ENCODE measurements at places on chromosomes 1 and 21.

GRCh38 chr1:208835097-208835463, 590.9 kb upstream of the PLXNA2 start:
- no peak for DNase-seq

DNA sequence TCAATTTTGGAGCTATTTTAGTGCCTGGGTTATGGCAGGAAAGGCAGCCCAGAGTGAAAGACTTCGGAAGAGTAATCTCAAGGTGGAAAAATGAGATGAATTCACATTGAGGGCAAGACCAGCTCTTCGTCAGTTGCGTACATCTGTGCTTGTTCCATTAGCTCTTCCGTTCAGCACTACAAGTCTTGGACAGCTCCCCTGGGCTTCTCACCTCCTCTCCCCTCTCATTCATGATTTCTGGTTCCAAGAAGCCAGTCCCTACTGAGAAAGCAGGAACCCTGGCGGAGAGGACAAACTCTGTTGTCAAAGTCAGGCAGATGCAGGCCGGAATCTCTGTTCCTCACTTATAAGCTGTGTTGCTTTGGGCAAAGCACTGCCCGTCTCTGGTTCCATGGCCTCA, 76.5 kb downstream of the ACTL8 start:
- DNase-seq = no peak

GRCh38 chr1:28326515-28326914, 2.3 kb upstream of the MED18 start:
- DNase-seq = no peak

DNA sequence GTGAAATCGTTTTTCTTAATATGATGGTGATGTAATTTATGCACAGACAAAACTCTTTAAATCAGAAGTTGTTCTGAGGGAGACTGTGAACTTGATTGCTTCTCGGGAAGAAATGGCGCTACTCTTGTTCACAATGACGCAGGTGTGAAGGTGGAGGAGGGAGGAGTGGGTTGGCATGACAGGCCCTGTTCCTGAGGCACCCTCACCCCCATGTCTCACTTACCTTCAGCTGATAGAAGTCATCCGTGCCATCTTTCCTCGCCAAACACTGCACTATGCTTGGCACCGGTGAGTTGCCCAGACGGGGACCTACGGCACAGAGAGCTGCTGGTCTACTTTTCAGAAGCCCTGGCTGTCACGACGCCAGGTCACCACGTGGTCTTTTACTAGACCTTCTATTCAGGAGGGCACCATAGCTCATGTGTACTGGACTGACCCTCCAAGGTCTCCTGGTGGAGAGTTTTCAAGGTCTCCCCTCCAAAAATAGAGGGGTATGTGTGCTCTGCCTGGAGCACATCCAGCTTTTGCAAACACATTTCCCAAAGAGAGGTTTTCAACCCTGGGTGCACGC, 27.1 kb downstream of the STK40 start:
- DNase-seq = no peak

- DNase-seq = no peak
Observed at GRCh38 chr21:44058981-44059380, 46.9 kb downstream of the TRAPPC10 start.

DNA sequence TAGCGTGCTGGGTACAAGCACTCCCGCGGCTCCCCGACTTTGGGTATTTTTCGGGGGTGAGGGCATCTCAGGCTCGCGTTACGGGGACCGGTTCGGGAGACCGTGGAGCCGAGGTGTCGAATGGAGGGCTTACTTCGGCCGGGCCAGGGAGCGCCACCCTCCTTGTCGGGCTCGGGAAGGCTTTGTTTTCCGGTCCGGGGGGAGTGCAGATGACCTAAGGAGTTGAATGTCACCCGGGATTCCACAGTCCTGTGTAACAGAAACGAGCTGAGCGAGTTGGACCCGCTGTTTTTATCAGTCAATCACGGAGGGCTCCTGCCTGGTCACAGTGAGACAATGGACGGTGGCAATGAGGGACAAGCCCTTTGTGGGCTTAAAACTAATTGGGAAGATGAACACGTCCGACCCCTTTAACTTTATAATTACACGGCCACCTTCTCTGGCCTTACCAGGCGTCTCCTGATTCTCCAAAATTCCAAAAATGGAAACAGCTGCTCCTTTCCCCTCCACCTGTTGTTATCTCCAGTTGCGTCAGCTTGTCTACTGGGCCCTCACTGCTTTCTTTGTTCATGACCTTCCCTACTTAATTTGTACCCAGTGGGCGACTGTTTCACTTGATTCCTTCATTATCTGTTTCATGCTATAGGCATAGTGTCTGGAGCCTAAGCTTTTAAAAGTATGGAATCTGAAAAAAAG, 929 bp upstream of the TRIM45 start:
- no peak for DNase-seq

DNA sequence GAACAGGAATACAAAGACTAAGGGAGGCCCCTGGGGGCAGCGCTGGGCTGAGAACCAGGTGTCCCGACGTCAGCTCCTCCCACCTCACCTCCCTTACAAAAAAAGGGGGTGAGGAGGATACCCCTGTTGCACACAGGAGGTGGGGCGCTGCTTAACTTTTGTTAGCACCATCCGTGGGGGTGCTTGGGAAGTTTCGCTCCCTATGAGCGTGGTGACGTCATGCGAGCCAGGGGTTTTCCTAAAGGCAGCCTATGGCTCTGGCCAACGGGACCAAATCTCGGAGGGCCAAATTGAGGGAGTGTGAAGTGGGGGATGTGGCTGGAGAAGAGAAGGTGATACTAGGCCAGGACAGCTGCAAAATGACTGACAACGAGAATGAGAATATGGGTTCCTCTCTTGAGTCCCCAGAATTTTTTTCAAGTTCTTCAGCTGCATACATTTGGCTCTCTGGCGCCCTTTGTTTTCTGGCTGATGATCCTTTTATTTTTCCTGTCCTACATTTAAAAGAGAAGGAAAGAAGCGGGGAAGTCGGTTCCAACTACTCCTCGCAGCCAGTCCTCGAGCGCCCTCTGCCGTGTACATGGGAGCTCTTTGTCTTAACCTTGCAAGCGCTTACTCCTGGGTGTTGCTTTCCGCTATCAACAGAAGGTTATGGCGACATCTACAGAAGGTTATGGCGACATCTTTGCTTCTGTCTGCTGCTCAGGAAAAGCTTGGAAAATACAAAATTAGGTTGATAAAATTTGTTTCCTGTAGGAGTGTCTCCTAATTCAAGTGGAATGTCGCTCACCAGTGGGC, 48.0 kb upstream of the ZC3H11B start:
- DNase-seq = no peak

DNA sequence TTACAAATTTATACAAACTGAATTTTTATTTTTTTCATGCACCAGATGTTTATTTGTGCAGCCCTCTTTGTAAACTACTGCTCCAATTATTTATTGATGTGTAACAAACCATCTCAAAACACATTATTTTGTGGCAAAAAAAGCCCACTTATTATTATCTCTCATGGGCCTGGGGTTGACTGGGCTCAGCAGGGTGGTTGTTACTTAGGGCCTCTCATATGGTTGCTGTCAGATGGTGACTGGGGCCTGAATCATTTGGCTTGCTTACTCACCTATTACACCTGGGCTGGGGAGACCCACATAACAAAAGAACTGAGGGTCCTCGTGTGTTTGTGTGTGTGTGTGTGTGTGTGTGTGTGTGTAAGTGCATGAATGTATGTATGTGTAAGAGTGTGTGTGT, 52.5 kb upstream of the HSPA13 start:
- DNase-seq = no peak

- no peak for DNase-seq
Observed at GRCh38 chr1:37797750-37798345, 4.2 kb downstream of the MANEAL start.

GRCh38 chr1:69846267-69846666, 278.5 kb downstream of the LRRC7 start:
- DNase-seq = no peak

DNA sequence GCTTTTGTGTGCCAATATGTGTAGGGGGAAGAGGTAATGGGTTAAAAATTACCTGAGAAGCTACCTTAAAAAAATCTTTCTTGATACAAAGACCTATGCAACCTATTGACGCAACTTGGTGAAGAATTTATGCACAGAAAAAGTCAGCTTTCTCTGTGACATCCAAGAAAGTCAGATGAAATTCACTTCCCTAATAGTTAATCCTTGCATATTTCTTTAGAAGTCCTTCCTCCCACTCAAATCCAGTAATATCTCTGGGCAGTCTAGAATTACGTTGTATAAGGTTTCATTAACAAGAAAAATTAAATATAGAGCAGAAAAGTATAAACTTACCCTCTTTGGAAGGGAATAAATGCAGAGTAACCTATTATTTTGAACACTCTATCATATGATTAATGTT, 2.9 kb downstream of the UBAP2L start:
- no peak for DNase-seq

GRCh38 chr21:41973427-41973831, 19.6 kb upstream of the C2CD2 start:
- no peak for DNase-seq

GRCh38 chr1:182633657-182634281, 29.6 kb upstream of the RGS16 start:
- no peak for DNase-seq

- DNase-seq = peak; percentile 5
Observed at GRCh38 chr1:232629250-232630046, 485 bp downstream of the SIPA1L2 start.

DNA sequence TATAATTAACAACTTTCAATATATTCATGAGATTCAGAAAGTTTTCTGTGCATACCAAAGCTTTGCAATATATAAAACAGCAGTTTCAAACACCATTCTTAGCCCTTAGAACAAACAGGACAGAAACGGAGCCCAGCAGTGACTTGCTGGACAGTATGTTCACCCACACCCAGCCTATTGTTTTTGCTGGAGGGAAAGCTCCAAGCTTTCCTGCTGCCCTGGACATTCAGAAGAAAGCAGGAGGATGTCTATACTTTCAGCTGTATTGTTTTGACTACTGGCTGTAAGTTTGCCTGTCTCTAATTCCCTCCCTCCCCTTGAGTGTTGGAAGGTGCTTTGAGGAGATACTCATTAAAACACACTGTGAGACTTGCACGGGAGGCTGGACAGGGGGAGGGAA, 9.6 kb downstream of the DENND2C start:
- no peak for DNase-seq

GRCh38 chr21:45126204-45126626, 51.8 kb downstream of the ADARB1 start:
- no peak for DNase-seq

DNA sequence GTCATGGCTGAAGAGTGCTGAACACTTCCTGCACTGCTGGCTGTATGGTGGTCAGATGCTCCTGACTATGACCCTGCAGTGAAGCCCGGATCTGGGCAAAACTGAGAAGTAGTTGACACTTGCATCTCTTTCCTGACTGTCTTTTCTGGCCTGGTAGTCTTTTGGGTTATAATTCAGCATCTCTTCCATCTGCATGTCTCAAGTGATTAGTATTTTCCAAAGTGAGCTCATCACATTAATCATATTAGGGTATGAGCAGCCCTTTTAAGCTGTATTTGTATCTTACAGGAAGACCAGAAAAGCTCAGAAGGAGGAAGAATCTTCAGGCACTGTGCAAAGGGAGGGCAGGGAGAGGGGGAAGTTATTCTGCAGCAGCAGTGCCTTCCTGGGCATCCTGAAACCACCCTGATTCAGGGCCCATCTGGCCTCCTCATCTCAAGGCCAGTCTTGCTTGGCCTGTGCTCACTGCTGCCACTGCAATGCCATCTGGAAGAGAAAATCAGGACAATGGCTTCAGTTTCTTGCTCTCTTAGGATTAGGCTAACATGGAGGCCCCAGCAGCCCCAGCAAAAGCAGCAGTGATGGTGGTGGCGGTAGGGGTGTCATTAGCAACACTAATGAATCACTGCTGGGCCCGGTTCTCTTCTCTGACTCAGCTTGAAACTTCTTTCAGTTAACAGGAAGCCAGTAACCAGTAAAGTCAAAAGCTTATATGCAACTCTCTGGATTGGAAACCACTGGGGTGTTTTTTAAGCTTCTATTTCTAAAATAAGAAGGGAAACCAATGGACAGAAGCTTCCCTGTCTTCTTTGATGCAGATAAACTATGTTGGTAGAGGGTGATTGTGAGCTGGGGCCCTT, 63.3 kb upstream of the WDR26 start:
- DNase-seq = peak; percentile 40

DNA sequence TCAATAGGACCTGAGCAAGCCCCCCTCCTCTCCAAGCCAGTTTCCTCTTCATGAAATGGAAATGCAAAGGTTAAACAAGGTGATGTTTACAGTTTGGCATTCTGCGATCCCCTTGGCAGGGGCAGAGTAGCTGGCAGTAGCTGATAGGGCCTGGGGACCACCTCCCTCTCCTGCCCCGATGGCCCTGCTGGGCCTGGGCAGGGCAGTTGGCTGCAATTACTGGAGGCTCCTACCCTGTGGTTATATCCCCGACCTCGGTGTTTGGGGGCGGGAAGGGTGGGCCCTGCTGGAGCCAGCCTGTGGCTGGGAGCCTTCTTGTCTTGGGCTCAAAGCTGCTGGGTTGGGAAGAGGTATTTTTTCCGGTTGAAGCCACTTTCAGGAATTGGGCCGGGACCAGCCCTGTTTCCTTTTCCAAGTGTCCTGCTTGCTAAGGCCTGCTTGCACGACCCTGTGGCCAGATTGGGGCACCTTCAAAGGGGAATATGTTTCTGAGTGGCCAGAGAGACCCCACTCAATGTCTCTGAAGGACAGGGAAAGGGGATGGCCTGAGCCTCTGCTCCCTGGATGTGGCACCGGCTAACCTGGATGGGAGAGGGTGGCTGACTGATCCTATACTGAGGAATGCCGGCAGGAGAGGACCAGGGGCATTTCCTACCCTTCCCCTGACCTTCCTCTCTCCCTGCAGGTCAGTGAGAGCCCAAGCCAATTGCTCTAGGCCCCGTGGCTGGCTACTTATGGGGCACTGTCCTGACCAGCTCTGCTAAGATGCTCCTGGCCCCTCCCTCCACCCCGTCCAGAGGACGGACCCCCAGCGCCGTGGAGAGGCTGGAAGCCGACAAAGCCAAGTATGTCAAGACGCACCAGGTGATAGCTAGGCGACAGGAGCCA, 1.9 kb downstream of the FAM110D start:
- DNase-seq = no peak

DNA sequence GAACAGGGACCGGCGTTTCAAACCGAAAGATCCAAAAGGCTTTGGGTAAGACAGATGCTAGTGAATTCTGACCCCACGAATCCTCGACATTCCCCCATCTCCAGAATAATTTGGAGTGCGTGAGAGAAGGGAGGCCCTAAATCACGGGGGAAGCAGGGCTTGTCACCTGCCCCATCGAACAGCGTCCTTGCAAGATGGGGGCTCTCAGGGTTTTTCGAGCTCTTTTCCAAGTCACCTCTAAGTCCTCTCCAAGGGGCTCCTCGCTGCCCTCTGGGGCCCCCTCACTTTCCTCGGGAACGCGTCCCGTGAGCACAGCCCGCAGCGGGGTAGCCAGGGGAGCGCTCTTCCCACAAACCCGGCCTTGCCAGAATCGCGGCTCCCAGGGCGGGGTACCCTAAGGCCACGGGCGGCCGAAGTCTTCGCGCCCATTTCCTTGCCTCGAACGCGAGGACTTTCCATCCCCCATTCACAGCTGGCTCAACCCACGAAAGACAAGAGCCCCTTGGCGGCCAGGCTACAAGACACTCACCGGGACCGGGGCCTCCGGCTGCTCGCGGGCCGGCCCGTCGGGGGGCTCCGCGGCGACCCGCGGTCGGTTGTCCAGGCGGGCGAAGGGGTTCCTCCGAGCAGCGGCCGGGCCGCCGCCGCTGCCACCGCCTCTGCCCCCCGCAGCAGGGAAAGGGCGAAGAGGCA, 546 bp downstream of the DONSON start:
- DNase-seq = no peak

- DNase-seq = peak; percentile 46
Observed at GRCh38 chr1:58815069-58815685, 31.3 kb upstream of the JUN start.

- DNase-seq = no peak
Observed at GRCh38 chr1:14142397-14143100, 442.6 kb downstream of the PRDM2 start.

- no peak for DNase-seq
Observed at GRCh38 chr1:233983811-233984210, 79.3 kb downstream of the SLC35F3 start.
